ENCODE measurements at places on chromosomes 4 and X. TPM values are rescaled to one million over a fixed set of nuclear protein-coding genes. Genes with fewer than 3 reads are reported as not detected.

DNA sequence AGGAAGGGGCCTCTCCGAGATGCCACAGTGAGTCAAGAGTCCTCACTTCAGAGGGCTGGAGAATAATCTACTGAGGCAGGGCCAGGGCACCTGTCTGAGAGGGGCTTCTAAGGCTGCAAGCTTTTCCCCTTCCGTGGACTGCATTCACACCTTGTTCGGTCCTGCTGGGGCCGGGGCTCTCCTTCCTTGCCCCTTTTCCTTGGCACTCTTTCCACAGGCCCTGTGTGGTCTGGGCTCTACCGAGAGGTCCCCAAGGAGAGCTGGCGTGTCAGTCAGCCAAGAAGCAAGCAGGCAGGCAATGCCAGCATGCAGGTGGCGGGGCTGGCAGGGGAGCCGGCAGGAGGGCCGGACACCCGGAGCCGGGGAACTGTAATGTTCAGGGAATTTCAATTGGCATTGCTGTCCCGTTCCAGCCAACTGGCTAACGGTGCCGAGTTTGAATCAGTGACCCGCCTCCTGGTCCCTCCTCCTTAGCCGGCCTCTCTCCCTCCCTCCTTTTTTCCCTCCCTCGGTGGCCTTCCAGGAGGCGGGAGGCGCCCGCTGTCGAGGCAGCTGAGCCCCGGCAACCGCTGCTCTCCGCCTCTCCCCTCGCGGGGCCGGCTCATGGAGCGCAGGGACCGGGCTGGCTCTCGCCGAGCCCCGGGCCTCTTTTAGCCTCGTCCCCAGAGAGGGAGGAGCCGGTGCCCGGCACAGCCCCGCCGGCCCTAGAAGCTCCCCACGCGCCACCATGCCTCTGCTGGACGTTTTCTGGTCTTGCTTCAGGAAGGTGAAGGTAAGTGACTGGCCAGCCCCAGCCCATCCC, at the start of gene STARD8:
Gene STARD8, plus strand, starts transcription at position 511 of the 802 bp plus-strand sequence. Its CDS starts 217 bp downstream, at position 728.
- H3K27ac ChIP-seq, result no peak within 1 kb of the TSS
- peaks cover 9% of the 10 kb centered on the region for H3K27me3 ChIP-seq

DNA sequence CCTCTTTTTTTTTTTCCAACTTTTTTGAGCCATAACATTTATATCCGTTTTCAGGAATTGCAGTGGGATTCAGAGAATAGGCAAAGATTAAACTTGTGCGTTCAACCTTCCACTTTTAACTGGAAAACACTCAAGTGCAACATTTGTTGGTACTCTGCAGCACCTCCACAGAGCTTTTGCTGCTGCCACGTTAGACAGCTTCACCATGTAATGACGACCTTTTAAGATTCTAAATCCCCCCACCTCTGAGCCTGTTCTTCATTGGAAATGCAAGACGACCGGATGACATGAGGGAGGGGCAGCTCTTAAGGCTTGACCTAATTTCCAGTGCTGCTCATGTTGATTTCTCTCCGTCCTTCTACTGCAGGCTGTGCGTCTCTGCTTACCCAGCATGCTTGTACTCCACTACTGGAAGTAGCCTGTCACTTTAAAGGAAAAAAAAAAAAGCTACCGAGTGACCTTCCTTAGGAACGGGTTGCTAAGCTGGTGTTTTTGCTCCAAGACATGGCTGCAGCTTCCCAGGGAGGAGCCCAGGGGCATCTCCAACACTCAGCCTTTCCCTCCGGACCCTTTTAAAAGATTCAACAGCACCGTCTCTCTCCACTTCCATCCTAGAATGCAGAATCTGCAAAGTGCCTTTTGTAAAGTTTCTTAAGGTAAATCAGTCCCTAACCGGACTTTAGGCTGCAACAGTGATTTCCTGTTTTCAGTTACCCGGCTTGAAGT, at the start of gene CC2D2A:
Gene CC2D2A, plus strand, starts transcription at position 481 of the 726 bp plus-strand sequence. CDS start 6,051 bp downstream, outside the sequence.
- peaks cover 7% of the 10 kb centered on the region for H3K4me1 ChIP-seq
- no peak for DNase-seq
- H3K36me3 ChIP-seq, result no peaks in the 10 kb centered on the region
- no peaks in the 10 kb centered on the region for H3K27me3 ChIP-seq
- H3K27ac ChIP-seq, result peak within 1 kb of the TSS; percentile 34

- peak overlapping the region; percentile 81 for H3K4me3 ChIP-seq
- H3K36me3 ChIP-seq, result peaks cover 5% of the 10 kb centered on the region
- H3K27me3 ChIP-seq, result peaks cover 85% of the 10 kb centered on the region
Measured at GRCh38 chr4:4857001-4857808, 2.3 kb upstream of the MSX1 start.

- no peaks in the 10 kb centered on the region for H3K27me3 ChIP-seq
- H3K36me3 ChIP-seq, result no peaks in the 10 kb centered on the region
- H3K27ac ChIP-seq, result no peak overlapping the region
- no peak for DNase-seq
- H3K4me1 ChIP-seq, result no peaks in the 10 kb centered on the region
- H3K4me3 ChIP-seq, result no peak overlapping the region
Measured at GRCh38 chr4:38452542-38452941, 211.5 kb upstream of the KLF3 start.

DNA sequence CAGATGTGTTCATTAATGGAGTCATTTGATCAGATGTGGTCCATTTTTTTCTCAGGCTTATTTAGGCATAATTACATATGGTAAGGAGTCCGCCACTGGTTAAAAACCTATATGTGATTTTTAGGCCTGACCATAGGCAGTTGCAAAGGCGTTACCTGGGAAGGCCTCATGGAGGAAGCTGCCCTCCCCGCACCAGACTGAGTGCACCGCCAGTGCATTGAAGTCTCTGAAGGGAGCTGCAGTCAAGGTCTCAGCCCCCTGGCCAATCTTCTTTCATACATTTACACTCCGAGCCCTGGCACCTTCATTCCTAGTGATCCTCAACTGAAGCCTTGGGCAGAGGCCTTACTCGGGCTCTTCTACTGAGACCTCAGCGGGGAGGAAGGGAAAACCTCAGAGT, 898.2 kb upstream of the AGA start:
- no peaks in the 10 kb centered on the region for H3K4me1 ChIP-seq
- H3K36me3 ChIP-seq, result no peaks in the 10 kb centered on the region
- H3K27ac ChIP-seq, result no peak overlapping the region
- no peak for DNase-seq
- H3K4me3 ChIP-seq, result no peak overlapping the region

GRCh38 chr4:119125931-119126330, 9.7 kb upstream of the MYOZ2 start:
- no peaks in the 10 kb centered on the region for H3K36me3 ChIP-seq
- no peak overlapping the region for H3K4me3 ChIP-seq
- no peak for DNase-seq
- H3K4me1 ChIP-seq, result peaks cover 17% of the 10 kb centered on the region
- no peaks in the 10 kb centered on the region for H3K27me3 ChIP-seq
- no peak overlapping the region for H3K27ac ChIP-seq

GRCh38 chr4:184019667-184020623, 114.8 kb downstream of the STOX2 start:
- no peaks in the 10 kb centered on the region for H3K27me3 ChIP-seq
- no peak overlapping the region for H3K4me3 ChIP-seq
- peaks cover 33% of the 10 kb centered on the region for H3K4me1 ChIP-seq
- no peak for DNase-seq
- no peak overlapping the region for H3K27ac ChIP-seq

DNA sequence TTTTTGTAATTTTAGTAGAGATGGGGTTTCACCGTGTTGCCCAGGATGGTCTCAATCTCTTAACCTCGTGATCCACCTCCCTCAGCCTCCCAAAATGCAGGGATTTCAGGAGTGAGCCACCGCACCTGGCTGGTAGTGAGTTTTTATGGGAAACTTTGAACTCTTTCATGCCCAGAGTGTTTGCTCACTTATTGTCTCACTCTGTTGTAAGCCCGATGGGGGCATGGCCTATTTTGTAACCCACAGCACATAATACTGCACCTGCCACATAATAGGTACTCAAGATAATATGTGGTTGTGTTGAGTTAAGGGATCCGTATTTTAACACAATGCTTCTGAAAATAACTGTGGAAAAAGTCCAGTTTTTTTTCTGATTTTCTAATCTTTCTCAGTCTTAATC, 109.6 kb upstream of the GIMD1 start:
- no peak overlapping the region for H3K27ac ChIP-seq
- H3K27me3 ChIP-seq, result no peaks in the 10 kb centered on the region
- no peak for DNase-seq
- no peaks in the 10 kb centered on the region for H3K36me3 ChIP-seq
- no peaks in the 10 kb centered on the region for H3K4me1 ChIP-seq

DNA sequence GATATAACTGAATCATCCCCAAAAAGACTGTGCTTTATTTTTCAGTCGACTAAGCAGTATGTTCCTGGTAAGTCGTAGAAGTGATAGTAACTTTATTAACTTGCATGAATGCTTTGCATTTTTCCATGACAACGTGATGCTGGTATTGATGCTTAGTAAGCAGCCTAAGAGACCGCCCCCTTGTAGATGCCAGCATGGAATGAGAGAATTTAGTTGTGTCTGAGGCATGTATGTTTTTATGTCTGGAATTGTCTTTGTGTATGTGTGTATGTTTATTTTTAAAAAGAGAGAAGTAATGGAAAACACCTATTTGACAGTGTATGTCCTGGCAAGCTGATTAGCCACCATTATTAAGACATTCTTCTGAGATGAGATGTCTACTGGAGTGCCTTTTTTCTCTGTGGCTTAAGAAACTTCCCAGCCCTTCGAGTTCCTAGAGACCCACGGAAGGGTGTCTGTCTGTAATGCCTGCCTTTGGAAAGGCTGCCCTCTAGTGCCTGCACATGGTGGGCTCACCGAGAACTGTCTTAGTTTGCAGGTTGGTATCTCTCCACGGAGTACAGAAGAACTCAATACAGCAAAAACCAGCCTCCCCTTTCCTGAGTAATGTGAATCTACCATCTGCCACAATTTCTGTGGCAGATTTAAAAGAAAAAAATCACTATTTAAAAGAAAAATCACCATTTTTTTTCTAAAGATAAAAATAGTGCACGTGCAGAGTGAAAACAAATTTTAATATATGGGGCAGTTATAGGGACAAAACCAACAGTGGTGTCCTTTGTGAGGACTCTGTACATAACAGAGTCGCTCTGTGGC, 85.9 kb downstream of the AASDH start:
- DNase-seq, result no peak
- H3K4me1 ChIP-seq, result peaks cover 25% of the 10 kb centered on the region
- H3K4me3 ChIP-seq, result peak overlapping the region; percentile 2
- H3K27ac ChIP-seq, result peak overlapping the region; percentile 78

GRCh38 chr4:47391256-47391655, 72.2 kb downstream of the COMMD8 start:
- peaks cover 9% of the 10 kb centered on the region for H3K4me1 ChIP-seq
- H3K4me3 ChIP-seq, result no peak overlapping the region
- H3K36me3 ChIP-seq, result no peaks in the 10 kb centered on the region
- DNase-seq, result no peak
- H3K27ac ChIP-seq, result no peak overlapping the region

DNA sequence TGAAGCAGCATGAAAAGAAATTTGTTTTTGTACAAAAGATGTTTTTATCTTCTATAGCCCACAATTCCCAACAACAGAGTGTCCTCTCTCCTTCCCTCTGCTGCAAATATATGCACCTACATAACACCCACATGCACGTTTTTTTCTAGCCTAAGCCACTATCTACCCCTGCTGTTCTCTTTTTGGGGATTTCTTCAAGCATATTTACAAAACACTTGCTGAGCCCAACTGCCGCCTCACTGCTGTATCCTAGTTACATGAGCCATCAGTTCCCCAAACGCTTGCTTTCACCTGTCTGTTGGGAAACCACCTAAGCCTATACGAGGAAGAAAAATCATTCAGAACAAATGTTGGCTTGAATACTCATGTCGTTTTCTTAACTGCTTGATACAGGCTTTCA, 127.2 kb downstream of the CHRNA9 start:
- no peak for DNase-seq
- H3K4me1 ChIP-seq, result no peaks in the 10 kb centered on the region
- H3K27ac ChIP-seq, result no peak overlapping the region
- H3K36me3 ChIP-seq, result no peaks in the 10 kb centered on the region

DNA sequence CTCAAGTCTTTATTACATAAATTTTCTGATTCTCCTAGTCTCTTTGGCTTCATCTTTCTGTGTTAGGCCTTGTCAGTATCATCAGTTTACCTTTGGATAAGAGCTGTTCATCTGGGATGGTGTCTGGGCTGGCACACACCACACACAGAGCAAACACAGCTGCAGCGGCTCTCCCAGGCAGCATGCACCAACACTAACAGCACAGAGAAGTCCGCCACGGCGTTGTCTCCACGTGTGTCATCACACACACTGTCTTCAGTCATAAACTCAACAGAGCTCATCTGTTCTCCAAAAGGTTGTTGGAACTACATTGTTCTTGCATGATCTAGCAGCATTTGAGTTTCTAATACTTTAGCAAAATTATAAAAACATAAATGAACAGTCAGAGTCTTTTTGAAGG, 851.9 kb upstream of the FRG1 start:
- H3K27me3 ChIP-seq, result no peaks in the 10 kb centered on the region
- no peaks in the 10 kb centered on the region for H3K4me1 ChIP-seq
- H3K27ac ChIP-seq, result no peak overlapping the region
- no peak overlapping the region for H3K4me3 ChIP-seq

- H3K4me1 ChIP-seq, result peaks cover 23% of the 10 kb centered on the region
- peak; percentile 73 for DNase-seq
- peak overlapping the region; percentile 86 for H3K4me3 ChIP-seq
- peak overlapping the region; percentile 82 for H3K27ac ChIP-seq
- H3K36me3 ChIP-seq, result peaks cover 4% of the 10 kb centered on the region
Measured at GRCh38 chrX:40175511-40176350, 78.0 kb upstream of the BCOR start.

DNA sequence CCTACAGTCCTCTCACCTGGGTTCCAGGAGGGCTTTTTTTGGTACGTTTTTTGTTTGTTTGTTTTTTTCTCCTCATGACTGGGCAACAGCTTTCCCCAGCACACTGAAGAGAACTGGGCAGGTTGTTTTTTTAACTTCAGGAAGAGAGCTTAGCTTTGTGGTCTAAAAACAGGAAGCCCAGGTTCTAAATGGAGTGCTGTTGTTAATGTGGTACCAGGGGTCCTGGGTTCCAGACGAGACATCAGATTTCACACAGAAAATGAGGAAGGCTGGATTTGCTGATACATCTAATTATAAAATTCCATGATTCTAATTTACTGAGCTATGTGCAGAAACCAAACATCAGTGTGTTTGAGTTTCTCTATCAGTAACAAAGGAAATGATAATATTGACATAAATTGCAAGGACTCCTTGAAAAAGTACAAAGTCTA, 4.2 kb downstream of the MYOZ2 start:
- H3K27me3 ChIP-seq, result no peaks in the 10 kb centered on the region
- no peak overlapping the region for H3K27ac ChIP-seq
- DNase-seq, result no peak
- no peaks in the 10 kb centered on the region for H3K36me3 ChIP-seq
- no peak overlapping the region for H3K4me3 ChIP-seq
- H3K4me1 ChIP-seq, result peaks cover 9% of the 10 kb centered on the region

The SLC49A3 gene
- total RNA-seq, result 3.3 TPM

The F11 gene
- total RNA-seq, result 1.0 TPM

The MND1 gene
- 15.2 TPM for total RNA-seq

The TXLNG gene
- total RNA-seq, result 24.5 TPM

The CFP gene
- 0.51 TPM for total RNA-seq

The GAGE1 gene
- total RNA-seq, result not detected

The PABPC4L gene
- 2.0 TPM for total RNA-seq

The OPHN1 gene
- 5.6 TPM for total RNA-seq

The TENM3 gene
- 49.3 TPM for total RNA-seq
